ENCODE measurements at places on chromosomes 16 and 17.
A peak's percentile ranks its signal among the peaks of the same experiment; 100 is the strongest.

DNA sequence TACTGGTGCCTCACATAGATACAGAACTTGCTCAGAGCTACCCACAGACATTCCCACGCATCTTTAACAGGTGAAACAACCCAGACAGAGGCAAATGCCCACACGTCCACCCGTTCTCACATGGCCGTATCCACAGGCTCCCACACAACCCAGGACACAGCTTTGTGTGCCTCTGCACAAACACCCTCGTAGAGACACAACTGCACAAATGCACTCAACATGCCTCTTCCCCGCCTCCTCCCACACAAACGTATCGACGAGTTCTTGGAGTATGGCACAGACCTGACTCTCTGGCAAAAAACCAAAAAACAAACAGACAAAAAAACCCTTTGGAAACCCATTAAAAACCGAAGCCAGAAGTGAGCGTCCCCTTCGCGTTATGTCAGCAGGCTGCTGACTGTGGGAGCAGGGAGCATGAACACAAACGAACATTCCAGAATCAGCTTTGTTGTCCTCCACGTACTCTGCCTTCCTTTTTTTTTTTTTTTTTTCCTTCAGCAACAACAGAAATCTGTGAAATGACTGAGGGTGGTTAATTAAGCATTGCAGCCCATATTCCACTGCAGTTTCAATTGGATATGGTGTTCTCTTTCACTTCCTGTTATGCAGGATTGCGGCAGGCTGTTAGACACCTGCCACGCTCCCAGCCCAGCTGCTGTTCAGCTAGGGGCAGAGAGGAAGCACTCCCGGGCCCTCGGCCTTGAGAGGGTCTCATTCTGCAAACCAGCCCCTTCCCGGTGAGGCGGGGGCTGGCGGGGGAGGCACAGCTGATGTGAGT lies 313.7 kb downstream of the MAF start:
- DNase-seq, result no peak

DNA sequence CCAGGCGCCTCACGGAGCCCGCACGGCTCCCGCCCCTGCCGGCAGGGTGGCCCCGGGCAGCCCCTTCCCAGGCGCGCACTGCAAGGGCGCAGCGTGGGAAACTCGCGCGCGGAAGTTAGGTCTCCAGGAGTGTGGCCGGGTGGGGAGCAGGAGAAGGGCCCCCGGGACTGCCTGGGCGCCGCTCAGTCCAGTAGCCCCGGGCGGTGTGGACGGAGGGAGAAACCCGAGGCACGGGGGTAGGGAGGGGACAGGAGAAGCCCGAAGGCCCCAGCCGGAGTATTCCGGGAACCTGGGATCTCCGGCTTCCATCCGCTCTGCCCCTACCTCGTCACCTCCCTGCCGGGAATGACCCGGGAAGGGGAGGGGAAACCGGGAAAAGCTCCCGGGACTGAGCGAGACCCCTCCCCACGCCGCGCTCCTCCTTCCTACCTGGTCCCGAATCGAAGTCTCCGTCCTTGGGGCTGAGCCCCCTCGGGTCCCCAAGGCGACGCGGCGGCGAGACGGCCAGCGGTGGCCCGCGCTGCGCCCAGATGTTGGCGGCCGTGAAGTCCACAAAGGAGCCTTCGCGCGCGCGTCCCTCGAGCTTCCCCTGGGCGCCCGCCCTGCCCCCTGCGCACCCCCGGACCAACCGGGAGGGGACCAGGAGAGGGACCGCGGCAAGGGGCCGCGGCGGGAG lies 418 bp downstream of the SOCS3 start:
- DNase-seq, result no peak

GRCh38 chr17:62987136-62987535 lies 21.1 kb downstream of the TANC2 start:
- no peak for DNase-seq

DNA sequence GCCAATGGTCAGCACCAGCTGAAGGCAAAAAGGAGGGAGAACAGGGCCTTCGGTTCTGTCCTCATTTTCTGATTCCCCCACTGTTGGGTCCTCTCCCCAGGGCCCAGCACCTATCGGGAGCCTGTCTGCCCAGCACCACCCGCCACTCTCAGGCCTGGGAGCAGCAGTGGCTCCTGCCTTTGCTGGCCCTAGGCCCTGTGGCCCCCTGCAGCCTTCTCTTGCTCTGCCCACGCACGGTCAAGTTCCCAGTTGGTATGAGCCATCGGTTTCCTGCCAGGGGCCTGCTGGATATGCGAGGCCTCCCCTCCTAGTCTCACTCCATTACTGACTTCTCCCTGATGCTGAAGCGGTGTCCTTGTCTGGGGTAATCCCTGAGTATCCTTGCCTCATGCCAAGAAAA lies 37.5 kb downstream of the HSBP1 start:
- DNase-seq, result no peak

DNA sequence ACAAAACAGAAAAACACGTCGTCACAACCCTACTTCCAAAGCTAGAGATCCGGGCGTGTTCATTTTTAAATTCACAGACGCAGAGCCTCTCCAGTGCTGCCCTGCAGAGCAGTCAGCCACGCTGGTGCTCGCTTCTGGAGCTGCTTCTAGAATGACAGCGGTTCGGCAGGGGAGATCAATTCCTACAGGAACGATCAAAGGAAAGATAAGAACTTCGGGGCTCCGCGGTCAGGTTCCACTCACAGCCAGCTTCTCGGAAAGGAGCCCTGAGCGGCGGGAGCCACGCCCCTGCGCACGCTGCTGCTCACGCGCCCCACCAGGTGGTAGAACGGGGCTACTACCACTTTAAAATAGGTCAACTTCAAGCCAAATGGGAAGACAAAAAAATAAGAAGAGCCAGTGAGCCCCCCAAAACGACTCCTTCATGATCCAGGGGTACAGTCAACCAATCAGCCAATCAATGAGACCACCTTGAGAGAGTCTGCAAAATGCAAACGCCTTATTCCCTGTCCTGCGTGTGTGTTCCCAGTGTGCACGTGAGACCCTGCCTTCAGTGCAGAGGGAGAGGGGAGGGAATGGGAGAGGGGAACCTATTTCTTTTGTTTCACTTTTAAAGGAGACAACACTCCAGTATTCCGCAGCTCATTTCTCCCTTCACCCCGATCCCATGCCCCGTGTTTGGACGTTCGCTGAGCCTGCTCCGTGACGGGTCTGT lies 209.7 kb downstream of the RBFOX3 start:
- peak; percentile 45 for DNase-seq

GRCh38 chr17:74758848-74759168 lies 10.4 kb downstream of the NHERF1 start:
- DNase-seq, result peak; percentile 25

- no peak for DNase-seq
Measured at GRCh38 chr17:80264205-80265075, 3.8 kb downstream of the RNF213 start.

GRCh38 chr16:633336-634050 lies 2.6 kb downstream of the METTL26 start:
- no peak for DNase-seq

DNA sequence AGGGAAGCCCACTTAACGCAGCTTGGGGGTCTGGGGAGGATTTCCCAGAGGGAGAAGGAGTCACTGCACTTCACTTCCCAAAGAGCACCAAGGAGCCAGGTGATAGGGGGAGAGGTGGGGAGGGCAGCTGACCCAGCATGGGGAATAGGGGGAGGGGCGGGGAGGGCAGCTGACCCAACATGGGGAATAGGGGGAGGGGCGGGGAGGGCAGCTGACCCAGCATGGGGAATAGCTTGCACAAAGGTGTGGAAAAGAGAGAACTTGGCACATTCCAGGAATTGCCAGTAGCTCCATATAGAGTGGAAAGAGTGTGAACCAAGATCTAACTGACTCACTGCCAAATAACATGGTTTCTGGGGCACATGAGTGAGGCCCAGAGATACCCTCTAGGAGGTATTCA lies 110.3 kb downstream of the CCT6B start:
- DNase-seq, result no peak

DNA sequence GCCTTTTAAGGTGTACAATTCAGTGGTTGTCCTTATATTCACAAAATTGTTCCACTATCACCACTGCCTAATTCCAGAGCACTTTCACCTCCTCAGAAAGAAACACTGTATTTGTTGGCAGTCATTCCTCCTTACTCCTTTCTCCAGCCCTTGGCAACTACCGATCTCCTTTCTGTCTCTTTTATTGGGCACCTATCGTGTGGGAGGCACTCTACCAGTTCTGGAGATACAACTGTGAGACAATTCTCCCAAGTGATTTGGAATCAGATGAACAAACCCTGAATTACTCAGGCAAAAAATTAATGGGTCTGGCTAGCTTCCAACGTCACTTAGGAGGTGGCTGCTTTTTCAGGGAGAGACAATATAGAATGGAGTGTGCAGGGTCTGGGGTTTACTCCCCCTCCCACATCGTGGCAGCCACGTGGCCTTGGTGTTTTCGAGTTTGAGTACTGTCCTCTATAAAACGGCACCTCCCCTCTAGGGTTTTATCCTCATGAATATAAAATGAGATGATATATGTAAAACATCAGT lies 63.9 kb downstream of the SHISA9 start:
- DNase-seq, result no peak

GRCh38 chr16:86931410-86931941 lies 353.1 kb downstream of the FOXL1 start:
- peak; percentile 75 for DNase-seq

DNA sequence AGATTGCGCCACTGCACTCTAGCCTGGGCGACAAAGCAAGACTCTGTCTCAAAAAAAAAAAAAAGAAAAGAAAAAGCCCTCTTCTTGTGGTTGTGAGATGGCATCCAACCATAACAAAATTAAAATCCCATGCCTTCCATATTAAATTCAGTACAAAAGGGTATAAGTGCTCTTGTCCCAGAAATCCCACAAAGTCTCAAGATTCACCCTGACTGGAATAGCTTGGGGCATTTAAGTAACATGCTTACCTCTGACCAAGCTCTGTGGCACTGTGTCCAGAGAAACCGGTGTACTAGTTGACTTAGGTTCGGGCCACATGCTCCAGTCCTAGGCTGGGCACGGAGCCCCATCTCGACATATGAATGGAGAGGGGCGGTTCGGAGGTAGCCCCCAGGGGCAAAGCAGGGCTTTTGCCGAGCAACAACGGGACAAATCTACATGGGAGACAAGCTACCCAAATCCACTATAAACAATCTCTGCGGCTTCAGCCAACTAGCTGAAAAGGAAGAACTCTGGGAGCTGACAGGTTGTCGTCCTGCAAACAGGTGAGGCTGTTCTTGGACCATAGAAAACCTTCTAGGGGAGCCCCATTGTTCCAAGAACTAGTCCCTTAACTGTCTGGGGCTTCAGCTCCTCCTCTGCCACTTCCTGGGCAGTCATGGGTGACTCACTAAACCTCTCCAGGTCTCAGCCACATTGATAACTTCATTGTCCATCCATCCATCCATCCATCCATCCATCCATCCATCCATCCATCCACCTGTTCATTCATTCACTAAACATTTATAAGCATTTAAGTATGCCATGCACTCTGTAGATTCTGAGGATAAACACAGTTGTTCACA lies 10.3 kb upstream of the IL4R start:
- DNase-seq, result no peak

- DNase-seq, result peak; percentile 57
Measured at GRCh38 chr17:76523084-76524037, 14.1 kb downstream of the CYGB start.

GRCh38 chr16:27273670-27274423 lies 5.3 kb upstream of the NSMCE1 start:
- peak; percentile 86 for DNase-seq

DNA sequence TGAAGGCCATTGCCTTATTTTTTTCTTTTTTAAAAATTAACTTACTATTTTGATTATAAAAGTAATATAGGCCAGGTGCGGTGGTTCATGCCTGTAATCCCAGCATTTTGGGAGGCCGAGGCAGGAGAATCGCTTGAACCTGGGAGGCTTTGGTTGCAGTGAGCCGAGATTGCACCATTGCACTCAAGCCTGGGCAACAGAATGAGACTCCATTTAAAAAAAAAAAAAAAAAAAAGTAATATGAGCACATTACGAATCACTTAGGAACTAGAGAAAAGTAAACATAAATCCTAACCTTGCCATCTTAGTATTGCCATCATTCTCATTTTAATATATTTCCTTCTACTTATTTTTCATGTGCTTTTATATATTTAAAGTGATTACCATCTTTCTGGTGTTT lies 12.9 kb upstream of the TACO1 start:
- peak; percentile 16 for DNase-seq

DNA sequence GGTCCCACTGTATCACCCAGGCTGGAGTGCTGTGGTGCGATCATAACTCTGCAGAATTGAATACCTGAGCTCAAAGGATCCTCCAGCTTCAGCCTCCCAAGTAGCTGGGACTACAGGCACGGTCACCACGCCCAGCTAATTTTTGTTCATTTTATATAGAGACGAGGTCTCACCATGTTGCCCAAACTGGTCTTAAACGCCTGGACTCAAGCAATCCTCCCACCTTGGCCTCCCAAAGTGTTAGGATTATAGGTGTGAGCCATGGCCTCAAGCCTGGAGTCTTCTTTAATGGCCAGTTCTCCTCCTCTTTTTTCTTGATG lies 484 bp downstream of the CD300LB start:
- DNase-seq, result no peak

GRCh38 chr16:66300037-66300436 lies 66.5 kb upstream of the CDH5 start:
- no peak for DNase-seq

- peak; percentile 2 for DNase-seq
Measured at GRCh38 chr16:52068447-52069074, 478.4 kb downstream of the TOX3 start.

GRCh38 chr17:4854111-4854681 lies 21.1 kb downstream of the MINK1 start:
- DNase-seq, result peak; percentile 19

- DNase-seq, result peak; percentile 11
Measured at GRCh38 chr16:23640615-23640930, 537 bp downstream of the PALB2 start.

GRCh38 chr17:71963791-71964190 lies 157.0 kb upstream of the SOX9 start:
- no peak for DNase-seq

- DNase-seq, result peak; percentile 25
Measured at GRCh38 chr16:24309258-24310142, 53.4 kb downstream of the CACNG3 start.

DNA sequence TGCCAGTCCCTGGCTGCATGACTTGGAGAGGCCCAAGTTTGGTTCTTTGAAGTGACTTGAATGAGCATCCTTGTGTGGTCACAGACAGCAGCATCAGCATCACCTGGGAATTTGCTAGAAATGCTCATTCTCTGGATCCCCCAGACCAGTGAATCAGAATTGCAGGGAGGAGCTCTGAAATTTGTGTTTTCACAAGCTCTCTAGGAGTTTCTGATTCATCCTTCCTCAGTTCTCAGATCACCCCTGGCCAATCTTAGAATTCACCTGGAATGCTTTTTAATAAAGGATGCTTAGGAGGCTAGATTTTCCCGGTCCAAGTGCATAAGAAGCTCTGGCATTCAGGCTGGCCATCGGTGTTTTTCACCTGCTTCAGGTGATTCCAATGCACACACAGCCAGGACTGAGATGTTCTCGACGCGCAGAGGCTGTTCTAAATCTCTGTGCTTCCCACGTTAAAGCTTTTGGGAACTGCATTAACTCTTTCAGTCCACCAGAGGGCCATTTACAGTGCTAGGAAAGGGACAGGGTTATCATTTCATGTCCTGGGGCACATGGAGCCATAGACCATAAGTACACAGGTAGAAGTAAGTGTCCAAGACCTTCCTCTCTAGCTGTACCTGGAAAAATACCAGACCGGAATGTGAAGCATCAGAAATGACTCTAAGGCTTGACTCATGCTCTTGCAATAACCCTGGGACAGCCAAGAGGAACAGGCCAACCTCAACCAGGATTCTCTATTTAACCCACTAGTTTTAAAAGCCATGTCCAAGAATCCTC lies 85.7 kb upstream of the XYLT1 start:
- peak; percentile 44 for DNase-seq
